ENCODE measurements at places on chromosomes 3 and 15.

- DNase-seq = no peak
Observed at GRCh38 chr3:43727930-43728329, 37.2 kb downstream of the ABHD5 start.

DNA sequence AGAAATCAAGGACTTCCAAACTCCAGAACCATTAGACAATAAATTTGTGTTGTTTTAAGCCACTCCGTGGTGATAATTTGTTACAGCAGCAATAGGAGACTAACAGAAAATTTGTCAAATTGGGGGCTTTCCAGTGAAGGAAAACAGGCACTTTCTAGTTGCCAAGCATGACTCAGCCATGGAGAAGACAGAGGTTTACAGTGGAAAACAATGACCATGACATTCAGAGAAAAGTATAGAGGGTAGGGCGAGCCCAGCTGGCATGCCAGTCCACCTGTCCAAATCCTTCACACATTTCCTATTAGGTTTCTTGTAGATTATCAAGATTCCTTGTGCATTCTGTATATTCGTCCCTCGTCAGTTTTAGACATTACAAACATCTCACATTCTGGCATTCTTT is 24.9 kb downstream of the SLCO2A1 start:
- DNase-seq = no peak

DNA sequence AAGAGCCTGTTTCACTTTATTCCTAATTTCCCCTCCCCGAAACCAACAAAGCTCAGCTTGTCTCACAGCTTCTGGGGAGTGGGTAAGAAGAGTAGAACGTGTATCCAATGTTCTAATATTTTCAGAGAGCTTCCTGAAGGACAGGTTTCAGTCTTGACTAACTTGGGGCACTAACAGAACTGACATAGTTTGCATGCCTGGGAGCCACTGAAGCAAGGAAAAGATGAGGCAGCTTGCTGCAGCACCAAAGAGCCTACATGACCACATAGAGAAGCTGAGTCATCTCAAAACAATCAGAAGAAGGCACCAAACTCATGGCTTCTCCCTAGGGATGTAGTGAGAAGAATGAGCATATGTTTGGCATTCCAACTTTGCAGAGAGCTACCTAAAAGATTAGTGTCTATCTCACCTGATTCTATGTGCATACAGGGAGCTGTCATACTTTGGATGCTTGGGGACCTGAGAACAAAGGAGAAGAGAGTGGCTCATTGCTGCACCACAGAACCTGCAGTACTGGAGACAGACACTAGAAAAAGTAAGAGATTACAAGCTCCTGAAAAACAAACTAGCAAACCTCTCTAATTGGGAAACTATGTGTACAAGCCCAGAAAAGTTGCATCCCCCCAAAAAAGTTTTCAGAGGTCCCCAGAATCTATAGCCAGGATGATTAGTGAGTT is 86.9 kb downstream of the DCLK3 start:
- DNase-seq = no peak

- no peak for DNase-seq
Observed at GRCh38 chr15:70433586-70434324, 329.6 kb downstream of the UACA start.

- no peak for DNase-seq
Observed at GRCh38 chr3:157429708-157430107, 6.9 kb upstream of the PTX3 start.

GRCh38 chr3:194472290-194472920 is 14.4 kb downstream of the ATP13A3 start:
- DNase-seq = no peak

- no peak for DNase-seq
Observed at GRCh38 chr3:36741285-36741684, 23.1 kb downstream of the DCLK3 start.

GRCh38 chr3:140630866-140631265 is 47.0 kb upstream of the TRIM42 start:
- no peak for DNase-seq

DNA sequence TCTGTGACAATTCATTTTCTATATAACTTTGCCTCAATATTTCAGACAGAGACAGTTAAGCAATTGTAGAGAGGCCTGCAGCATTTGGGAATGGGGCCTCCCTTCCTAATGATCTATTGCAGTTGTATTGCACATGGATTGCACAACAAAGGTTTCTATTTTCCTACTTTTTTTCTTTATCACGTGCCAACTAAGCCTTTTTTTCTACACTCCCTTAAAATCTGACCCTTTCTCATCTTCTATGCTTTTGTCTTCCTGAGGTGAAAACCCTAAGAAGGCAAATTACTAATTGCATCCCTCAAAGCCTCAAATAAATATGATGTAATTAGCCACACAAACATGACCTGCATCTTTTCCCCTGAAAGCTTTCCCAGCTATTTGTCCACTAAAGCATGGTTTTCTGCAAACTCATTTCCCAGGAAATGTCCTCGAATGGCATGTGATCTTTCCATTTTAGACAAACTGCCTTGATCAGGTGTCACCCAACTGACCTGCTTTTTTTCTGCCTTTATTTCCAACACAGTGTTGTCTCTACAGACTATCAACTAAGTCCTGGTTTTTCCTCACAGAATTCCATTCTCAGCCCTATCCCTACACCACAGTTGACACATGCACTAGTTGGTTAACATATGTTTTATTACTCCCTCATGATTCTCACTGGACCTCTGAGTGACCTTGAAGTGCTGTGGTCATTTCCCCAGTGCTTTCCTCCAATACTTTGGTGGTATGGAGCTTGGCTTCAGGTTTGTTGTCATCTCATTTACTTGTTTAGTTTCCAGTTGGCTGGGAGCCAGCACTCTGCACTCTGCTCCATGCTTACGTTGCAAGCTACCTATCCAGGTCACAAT is 31.9 kb upstream of the TSC22D2 start:
- no peak for DNase-seq

DNA sequence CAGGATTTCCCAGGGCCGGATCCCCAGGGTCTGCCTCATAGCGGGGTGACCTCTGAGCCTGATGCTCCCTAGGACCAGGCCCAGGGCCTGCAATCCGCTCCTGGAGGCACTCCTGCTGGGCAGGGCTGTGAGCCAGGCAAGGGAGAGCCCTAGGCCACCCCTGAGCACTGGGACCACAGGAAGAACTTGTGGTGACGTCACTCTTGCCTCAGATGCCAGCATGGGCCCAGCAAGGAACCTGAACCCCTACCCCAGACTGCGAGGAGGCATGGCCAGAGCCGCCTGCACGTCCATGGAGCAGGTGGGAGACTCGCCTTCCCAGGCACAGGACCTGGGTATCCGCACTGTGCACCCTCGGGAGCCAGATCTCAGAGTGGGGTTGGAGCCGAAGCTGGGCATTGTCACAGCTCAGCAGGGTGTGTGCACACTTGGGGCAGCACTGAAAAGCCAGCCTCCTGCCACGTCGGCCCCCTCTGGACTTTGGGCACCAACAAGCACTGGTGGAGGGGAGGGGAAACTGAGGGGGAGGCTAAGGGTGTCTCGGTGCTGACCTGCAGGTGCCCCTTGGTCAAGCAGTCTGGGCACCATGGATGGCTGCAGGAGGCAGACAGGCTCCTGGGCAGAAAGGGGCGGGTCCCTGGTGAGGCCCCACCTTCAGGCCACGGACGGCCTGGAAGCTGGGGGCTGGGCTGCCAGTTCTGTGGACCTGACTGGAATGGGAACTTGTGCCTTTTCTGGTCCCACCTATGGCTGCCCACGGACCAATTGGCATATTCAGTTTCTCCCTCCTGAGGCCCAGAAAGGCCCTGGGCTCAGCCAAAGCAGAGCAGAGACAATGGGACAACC is 49.3 kb downstream of the SLC6A20 start:
- DNase-seq = no peak
